Thymus (tissue), 14 donors: ENCODE measurements at places on chromosomes 3 and 15. TPM values are rescaled to one million over a fixed set of nuclear protein-coding genes. Genes with fewer than 3 reads are reported as not detected.

GRCh38 chr3:29705906-29706844 lies 425.3 kb downstream of the RBMS3 start:
- DNase-seq, result peak; percentile 17

DNA sequence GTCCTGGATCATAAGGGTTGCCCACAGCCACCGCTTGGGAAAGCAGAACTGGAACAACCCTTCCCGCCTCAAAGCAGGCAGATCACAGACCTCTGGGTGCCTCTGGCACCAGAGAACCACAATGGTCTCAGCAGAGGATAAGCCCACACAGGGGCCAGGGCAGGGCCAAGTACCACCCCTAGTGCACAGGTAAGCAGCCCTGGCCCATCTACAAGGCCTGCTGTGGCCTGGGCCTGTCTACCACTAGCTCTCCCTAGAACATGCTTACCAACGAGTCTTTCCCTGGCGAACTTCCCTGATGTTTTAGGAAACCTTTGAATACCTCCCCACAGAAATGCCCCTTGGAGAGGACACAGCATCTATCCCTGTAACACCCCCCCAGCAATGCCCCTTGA lies 28.3 kb downstream of the TNK2 start:
- DNase-seq, result no peak

DNA sequence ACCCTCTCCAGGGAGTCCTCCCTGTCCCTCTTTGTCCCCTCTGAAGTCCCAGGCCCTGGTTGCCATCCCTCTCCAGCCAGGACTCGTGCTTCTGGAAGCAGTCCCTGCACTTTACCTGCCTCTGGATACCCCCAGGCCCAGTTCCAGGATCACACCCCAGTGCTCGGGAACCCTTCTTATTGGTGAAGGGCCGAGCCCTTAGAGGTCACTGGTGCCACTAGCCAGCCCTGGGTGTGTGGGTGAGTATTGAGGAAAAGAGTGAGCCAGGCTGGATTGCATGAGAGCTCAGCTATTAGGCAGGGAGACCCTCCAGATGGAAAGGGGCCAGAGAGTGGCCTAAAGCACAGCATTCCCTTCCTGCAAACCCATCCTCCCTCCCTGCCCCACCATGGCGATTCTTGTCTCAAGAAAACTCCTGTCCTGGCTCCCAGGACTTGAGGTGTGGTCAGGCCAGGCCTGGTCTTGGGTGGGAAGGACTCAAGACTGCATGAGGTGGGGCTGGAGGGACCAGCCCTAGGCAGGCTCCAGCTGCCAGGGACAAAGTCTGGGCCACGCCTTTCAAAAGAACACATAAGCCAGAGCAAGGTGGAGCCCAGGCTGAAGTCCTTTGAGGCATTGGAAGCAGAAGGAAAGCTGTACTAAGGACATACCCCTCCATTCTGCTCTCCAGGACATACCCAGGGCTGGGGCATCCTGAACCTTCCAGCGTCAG lies 4.8 kb upstream of the PHGR1 start:
- DNase-seq, result no peak

- no peak for DNase-seq
These were observed 43.9 kb upstream of the BHLHE40 start for GRCh38 chr3:4935347-4935746.

Gene SLC22A13
- 0.09 TPM for total RNA-seq
